ENCODE measurements at places on chromosomes 7 and 10. TPM values are rescaled to one million over a fixed set of nuclear protein-coding genes. Genes with fewer than 3 reads are reported as not detected.

GRCh38 chr10:129079705-129080104 lies 387.3 kb upstream of the MGMT start:
- no peak overlapping the region for H3K4me3 ChIP-seq
- DNase-seq: no peak
- no peaks in the 10 kb centered on the region for H3K36me3 ChIP-seq
- no peak overlapping the region for H3K27ac ChIP-seq

Gene CISD1
- 38.1 TPM for total RNA-seq

Gene FAS
- 23.0 TPM for total RNA-seq

GRCh38 chr10:108036265-108036664 lies 871.8 kb upstream of the SORCS1 start:
- no peak for DNase-seq
- H3K27me3 ChIP-seq: peaks cover 4% of the 10 kb centered on the region
- H3K4me3 ChIP-seq: no peak overlapping the region
- H3K27ac ChIP-seq: no peak overlapping the region

Gene H2BK1
- total RNA-seq: not detected

DNA sequence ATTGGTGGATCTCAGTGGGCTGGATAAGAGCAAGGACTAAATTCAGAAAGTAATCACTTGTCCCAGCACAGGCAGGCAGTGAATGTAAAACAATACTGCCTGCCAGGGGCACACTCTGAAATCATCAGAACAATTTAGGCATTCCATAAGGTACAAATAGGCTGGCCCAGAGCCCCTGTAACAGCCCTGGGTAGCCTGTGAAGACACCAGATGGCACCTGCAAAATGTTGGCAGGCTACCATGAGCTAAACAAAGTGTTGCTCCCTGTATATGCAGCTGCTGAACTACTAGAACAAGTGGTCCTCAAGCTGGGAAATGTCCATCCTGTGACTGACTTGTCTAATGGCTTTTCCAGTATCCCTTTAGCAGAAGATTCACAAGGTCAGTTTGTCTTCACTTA lies 3.0 kb upstream of the PRSS37 start:
- H3K36me3 ChIP-seq: no peaks in the 10 kb centered on the region
- no peak overlapping the region for H3K4me3 ChIP-seq
- H3K27ac ChIP-seq: no peak overlapping the region
- H3K27me3 ChIP-seq: no peaks in the 10 kb centered on the region

DNA sequence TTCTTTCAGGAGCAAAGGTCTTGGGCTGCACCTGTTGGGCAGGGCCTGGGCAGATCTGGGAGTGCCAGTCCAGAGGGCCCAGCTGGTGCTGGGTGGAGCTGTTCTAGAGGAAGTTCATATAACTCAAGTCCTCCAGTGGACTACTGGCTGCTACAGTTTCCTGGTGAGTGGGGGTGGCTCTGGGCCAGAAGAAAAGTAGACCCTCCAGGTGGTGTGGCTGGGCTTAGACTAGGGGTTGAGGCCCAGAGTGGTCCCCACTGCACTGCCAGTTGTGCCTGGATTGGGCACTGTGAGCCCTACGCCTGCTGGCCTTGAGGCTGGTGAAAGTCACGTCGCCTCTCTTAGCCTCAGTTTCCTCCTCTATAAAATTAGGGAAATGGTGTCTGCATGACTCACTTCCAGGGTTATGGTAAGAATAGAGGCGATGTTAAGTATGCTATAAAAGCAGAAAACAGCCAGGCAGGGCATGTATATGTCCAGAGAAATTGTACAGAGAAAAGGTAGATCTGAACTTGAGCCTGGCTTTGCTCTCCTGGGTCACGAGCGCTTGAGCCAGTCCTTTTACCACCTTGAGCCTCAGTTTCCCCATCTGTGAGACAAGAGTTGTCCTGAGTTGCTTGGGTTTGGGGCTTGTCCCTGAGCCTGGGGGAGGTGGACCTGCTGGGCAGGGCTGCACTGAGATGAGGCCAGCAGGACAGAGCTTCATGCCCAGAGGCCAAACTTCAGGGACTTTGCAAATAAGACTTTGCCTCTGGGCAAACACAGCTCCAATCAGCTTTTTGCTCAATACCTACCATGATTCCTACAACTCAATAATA lies 3.8 kb upstream of the CLDN3 start:
- no peak for DNase-seq
- H3K4me3 ChIP-seq: no peak overlapping the region
- peaks cover 5% of the 10 kb centered on the region for H3K4me1 ChIP-seq

Gene FAM204A
- 77.4 TPM for total RNA-seq

DNA sequence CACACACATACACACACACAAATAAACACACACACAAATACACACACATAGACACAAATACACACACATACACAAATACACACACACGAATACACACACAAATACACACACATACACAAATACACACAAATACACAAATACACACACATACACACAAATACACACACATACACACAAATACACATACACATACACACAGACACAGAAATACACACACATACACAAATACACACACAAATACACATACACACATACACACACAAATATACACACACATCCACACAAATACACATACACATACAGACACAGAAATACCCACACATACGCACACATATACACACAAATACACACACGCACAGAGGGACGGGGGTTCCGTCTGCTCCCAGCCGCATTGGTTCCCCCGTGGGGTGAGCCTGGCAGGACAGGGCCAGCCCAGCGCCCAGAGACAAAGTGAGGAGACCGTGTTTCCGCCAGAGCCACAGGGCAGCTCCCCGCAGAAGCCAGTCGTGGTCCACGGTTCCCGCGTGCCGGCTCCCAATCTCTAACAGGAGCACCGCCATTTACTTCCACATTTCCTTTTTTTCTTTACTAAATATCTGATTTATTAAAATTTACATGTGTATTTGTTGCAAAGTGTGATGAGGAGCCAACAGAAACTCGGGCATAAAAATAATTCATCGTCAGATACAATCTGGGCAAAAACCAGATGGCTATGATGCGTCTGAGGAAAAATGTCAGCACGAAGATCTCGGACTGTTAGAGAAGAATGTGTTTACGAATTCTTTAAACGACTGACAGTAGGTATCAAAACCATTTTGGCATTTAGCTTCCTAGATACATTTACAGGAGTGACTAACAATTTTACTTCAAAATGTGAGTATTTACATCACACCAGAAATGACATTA lies 3.1 kb upstream of the KNDC1 start:
- H3K27ac ChIP-seq: no peak overlapping the region
- H3K27me3 ChIP-seq: no peaks in the 10 kb centered on the region
- DNase-seq: no peak
- H3K4me3 ChIP-seq: no peak overlapping the region
- H3K4me1 ChIP-seq: no peaks in the 10 kb centered on the region

GRCh38 chr7:125256446-125256845 lies 326.8 kb upstream of the POT1 start:
- no peaks in the 10 kb centered on the region for H3K36me3 ChIP-seq
- no peak overlapping the region for H3K27ac ChIP-seq
- DNase-seq: no peak
- H3K27me3 ChIP-seq: peaks cover 1% of the 10 kb centered on the region

DNA sequence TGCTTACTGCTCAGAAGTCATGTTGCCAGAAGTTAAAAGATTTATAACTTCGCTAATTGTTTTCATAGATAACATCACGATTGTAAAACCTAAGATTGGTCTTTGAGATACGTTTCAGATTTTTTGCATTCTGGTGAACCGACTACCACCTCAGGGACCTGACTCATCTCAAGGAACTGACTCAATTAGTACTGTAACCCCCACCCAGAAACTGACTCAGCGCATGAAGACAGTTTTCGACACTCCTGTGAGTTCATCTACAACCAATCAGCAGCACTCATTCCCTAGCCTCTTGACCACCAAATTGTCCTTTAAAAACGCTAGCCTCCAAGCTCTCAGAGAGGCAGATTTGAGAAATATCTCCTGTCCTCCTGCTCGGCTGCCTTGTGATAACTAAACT lies 72.3 kb downstream of the ELMO1 start:
- no peak for DNase-seq
- H3K36me3 ChIP-seq: peaks cover 36% of the 10 kb centered on the region
- peak overlapping the region; percentile 41 for H3K27ac ChIP-seq
- H3K4me3 ChIP-seq: peak overlapping the region; percentile 72
- H3K4me1 ChIP-seq: peaks cover 35% of the 10 kb centered on the region
- peaks cover 10% of the 10 kb centered on the region for H3K27me3 ChIP-seq

- H3K27ac ChIP-seq: no peak overlapping the region
- DNase-seq: no peak
- H3K27me3 ChIP-seq: no peaks in the 10 kb centered on the region
- no peaks in the 10 kb centered on the region for H3K36me3 ChIP-seq
- H3K4me3 ChIP-seq: no peak overlapping the region
Observed at GRCh38 chr7:24669971-24670591, 87.2 kb downstream of the GSDME start.

- H3K4me1 ChIP-seq: no peaks in the 10 kb centered on the region
- no peak for DNase-seq
- no peaks in the 10 kb centered on the region for H3K36me3 ChIP-seq
Observed at GRCh38 chr7:101635484-101635883, 6.4 kb upstream of the MYL10 start.

- peaks cover 8% of the 10 kb centered on the region for H3K36me3 ChIP-seq
- no peak overlapping the region for H3K27ac ChIP-seq
- H3K4me1 ChIP-seq: peaks cover 2% of the 10 kb centered on the region
- no peaks in the 10 kb centered on the region for H3K27me3 ChIP-seq
- H3K4me3 ChIP-seq: no peak overlapping the region
Observed at GRCh38 chr10:91249700-91250099, 29.2 kb downstream of the PCGF5 start.

GRCh38 chr10:8146650-8147049 lies 92.2 kb downstream of the GATA3 start:
- DNase-seq: no peak
- H3K36me3 ChIP-seq: no peaks in the 10 kb centered on the region
- no peak overlapping the region for H3K4me3 ChIP-seq
- H3K27ac ChIP-seq: no peak overlapping the region

Data from endothelial cell (in vitro differentiated cells).